ENCODE measurements at places on chromosomes 7 and 10.

DNA sequence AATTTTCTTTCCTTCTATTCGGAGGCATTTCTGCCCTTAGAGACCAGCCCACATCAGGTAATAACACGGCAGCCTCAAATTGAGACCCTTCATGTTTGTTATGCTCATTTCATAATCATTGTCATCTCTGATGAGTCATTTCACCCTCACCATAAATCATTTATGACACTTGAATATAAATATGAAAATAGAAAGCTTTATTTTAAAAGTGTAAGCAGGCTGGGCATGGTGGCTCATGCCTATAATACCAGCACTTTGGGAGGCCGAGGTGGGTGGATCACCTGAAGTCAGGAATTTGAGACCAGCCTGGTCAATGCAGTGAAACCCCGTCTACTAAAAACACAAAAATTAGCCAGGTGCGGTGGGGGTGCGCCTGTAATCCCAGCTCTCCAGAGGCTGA is 57.4 kb upstream of the EGFR start:
- no peak for DNase-seq

DNA sequence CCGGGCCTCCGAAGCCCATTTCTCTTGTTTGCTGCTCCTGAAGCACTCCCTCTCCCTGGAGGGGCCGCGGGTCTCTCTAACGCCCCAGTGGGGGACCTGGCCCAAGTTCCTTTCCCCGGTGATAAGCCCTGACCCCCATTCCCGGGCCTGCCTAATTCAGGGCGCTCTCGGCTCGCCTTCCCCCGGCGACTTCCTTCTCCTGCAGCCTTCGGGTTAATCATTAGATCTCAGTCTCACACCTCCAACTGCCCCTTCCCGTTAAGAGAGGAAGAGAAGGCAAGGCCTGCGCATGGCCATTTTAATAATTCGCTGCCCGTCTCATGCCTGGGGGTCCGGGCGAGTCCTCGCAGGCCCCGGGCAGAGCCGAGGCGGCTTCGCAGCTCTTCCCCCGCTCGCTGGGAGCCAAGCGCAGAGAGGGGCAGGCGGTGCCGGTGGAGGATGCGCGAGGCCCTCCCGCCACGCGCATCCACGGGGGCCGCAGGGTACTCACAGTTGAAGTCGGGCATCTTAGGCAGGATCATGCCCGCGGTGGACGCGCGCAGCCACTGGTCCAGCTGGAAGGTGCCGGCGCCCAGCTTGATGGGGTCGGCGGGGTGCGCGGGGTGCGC is 1.2 kb downstream of the MNX1 start:
- no peak for DNase-seq

GRCh38 chr7:69878591-69878990 is 280.3 kb downstream of the AUTS2 start:
- no peak for DNase-seq

DNA sequence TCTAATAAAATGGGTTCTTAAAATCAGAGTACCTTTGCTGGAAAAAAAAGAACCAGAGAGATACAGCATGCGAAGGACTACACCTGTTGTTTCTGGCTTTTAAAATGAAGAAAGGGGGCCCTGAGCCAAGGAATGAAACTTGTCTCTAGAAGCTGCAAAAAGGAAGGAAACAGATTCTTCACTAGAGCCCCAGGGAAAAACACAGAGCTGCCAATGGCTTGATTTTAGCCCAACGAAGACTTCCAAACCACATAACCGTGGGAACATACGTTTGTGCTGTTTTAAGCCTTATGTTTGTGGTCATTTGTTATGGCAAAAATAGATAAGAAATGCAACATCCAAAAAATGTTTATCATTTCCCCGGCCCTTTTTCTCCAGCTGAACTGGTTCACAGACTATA is 780.0 kb downstream of the SORCS1 start:
- no peak for DNase-seq

- DNase-seq, result no peak
Observed at GRCh38 chr10:99235658-99236626, at the start of gene HPSE2. Gene HPSE2 (minus strand): TSS chr10:99235852.

GRCh38 chr7:152588350-152588749 is 87.6 kb downstream of the XRCC2 start:
- no peak for DNase-seq

DNA sequence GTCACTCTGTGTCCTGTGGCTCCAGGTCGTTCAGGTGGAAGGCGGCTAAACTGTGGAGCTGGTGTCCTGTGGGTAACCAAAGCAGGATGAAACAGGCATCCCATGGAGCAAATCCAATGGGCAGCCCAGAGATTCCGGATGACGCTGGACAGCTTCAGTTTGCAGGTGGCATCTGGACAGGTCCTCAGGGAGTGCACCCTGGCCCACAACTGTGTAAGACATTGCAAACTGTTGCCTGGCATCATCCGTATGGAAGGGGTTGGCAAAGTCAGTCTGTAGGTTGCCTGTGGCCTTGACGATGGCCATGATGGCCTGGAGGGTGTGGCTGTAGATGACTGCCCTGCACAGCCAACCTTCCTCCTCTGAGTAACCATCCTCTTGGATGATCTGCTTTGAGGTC is 35.5 kb downstream of the RPS24 start:
- DNase-seq, result no peak

GRCh38 chr10:91567815-91568214 is 65.1 kb downstream of the PPP1R3C start:
- no peak for DNase-seq

- no peak for DNase-seq
Observed at GRCh38 chr7:4461531-4461930, 220.6 kb upstream of the FOXK1 start.

DNA sequence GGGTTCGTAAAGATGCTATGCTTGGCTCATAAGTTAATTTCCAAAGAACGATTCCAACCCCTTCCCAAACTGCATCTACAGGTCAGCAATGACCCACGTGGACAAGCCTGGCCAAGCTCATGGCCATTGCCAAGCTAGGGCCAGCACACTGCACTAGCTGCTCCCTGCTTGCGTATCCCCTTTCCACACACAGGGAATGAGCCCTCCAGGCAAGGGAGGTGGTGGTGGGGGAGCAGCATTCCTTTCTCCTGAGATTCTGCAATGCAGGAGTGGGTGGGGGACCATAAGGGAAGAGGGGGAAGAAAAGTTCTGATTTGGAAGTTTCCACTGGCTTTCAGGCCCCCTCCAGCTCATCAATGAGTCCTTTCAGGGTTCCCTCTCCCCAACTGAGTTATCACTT is 56.0 kb downstream of the SH3PXD2A start:
- DNase-seq, result no peak

- DNase-seq, result no peak
Observed at GRCh38 chr10:1089017-1089689, 33.0 kb downstream of the WDR37 start.

DNA sequence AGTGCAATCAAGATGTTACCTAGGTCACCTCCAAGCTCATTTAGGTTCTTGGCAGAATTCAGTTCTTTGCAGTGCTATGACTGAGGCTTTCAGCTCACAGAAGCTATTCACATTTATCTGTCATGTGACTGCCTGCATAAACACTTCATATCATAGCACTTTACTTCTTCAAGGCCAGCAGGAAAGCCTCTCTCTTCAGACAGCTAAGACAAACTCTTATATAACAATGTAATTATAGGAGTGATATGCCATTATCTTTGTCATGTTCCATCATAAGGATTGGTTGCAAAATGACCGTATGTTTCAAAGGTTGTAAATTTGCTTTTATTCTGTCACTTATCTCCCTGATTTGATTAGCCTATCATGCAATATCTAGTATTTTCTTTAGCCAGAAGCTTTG is 78.8 kb upstream of the TMEM196 start:
- no peak for DNase-seq

GRCh38 chr7:48158404-48158803 is 12.9 kb upstream of the ABCA13 start:
- no peak for DNase-seq

DNA sequence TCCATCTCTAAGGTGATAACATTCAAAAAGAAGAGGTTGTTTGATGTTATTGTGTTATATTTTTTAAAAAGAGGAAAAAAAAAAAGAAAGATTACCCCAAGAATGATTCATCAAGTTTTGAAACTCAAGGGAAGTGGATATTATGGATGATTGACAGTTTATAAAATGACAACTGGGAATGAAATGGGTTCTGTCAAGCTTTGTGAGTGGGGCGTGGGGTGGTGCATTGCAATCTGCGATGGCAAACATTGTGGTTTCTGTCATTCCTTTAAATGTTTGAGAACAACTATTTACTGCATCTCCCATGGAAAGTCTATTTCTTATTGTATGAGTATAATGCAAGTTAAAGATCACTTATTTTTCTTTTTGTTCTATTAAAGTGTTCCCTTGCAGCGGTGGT is 297.0 kb downstream of the CCDC3 start:
- no peak for DNase-seq

DNA sequence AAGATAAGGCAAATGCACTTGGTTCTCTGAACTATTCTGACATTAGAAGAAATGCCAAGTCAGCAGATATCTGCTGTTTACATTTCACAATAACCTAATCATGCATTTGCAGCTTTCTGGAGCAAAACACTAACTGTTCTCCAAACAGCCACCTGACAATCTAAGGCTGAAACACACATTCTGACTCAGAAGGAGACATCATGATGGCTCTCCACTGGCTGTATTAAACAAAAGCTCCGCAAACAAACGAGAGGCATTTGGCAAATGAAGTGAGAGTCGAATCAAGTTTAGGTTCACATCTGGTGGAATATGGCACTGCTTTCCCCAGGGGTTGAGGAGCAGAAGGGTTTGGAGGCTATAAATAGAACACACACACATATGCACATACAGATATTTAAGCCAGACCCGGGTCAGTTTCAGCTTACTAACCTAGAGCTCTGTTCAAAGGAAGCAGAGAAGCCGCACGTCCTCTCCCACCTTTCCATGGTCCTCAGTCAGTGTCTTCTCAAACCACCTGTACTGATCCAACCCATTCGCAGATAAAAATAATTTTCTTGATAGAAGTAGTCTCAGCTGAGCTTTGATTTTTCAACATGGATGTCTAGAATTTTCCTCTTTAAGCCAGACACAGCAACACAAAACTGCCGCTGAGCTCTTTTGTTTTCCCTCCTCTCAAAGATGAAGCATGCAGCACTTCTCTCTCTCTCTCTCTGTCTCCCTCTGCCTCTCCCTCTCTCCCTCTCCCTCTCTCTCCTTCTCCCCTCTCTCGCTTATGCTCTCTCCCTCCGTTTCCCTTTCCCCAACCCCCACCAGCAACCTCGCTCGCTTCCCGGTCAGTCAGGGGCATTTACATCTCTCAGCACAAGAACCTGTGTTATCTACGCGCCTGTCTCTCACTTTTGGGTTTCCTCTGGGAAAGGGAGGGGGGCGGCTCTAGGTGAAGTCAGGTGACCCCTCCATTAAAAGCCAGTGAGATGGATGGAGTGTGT is 682.8 kb downstream of the MAGI2 start:
- no peak for DNase-seq

DNA sequence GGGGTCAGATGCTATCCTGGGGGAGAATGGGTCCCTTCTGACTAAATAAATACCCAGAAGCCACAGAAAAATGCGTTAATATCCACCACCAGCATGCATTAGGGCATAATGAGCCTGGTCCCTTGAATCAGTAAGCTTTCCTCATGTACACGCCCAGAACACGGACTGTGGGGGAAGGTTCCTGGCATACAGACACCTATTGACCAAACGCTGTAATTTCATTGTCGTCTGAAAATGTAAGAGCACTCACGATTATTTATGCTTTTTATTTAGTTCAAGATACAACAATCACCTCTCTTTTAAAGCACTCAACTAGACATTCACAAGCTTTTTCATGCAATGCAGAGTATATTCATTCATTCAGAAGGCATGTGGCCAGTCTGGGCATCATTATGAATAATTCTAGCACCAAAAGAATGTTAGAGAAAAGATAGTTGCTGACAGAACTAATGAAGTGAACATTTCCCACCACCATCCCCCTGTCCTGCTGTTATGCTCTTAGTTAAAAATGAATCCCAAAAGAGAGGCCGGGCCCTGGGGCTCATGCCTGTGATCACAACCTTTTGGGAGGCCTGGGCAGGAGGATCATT is 101.0 kb downstream of the SVIL start:
- DNase-seq, result no peak

DNA sequence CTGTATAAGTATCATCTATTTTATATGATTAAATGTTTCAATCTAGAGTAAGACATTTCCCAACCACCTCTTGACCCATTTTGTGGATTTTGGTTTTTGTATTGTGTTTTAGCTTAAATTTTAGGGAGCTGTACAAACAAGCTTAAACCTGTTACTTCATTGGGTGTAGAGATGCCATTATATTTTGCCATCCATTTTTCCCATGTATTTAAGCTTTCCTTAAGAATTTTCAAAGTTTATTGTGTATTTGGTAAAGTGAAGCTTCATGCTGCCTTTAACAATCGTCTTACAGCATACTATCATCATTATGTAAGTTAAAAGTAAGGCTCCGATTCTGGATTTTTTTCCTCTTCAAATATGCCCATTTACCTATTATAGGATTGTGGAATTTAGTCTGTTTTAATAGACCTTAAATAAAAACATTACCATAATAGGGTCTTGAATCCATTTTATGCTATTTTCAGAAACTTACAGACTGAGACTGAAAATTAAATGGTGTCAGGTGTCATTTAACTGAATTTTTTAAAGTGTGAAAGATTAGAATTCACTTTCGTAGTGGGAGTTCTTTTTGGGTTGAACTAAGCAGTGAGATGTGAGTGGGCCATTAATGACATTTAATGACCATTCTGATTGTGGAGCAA is 2.2 kb downstream of the KMT2E start:
- no peak for DNase-seq

DNA sequence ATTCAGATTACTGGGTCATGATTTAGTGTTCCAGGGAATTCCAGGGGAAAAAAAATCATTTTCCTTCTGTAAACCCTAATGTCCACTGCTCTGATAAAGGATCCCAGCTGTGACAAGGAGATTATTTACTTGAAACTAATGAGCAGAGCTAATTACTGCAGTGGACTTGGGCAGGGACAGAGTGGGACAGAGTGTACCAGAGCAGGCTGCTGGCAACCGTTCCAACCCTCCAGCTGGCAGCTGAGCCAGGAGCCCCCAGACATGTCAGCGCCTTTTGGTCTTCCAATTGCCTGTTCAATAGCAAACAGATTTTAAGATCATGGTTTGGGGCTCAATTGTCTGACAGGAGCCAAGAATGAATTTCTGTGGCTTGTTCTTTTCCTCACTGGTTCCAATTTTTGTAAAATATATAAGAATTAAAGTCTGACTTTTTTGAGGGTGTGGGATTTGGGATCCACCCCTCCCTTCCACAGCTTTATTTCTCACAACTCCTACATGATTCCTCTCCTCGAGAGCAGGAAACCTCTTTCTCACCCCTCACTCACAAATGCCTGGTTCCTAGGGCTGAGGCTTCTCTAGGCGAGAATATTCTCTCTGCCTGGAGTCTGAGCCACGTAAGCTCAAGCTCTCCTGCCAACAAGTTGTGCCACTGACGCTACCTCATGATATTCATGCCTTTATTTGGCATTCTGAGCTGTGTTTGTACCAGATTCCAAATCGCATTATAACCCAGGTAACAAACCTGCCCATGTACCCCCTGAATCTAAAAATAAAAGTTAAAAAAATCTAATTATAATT is 20.6 kb upstream of the FAM180A start:
- DNase-seq, result no peak

- peak; percentile 48 for DNase-seq
Observed at GRCh38 chr10:101843032-101844021, at the start of gene KCNIP2. Gene KCNIP2 (minus strand): TSS chr10:101843800. CDS start chr10:101843568, 232 bp downstream.
